Aorta (tissue), 5 donors: ENCODE measurements at places on chromosomes 2 and 18. TPM values are rescaled to one million over a fixed set of nuclear protein-coding genes. Genes with fewer than 3 reads are reported as not detected.

- no peak for DNase-seq
These were observed 68.6 kb downstream of the SMIM21 start for GRCh38 chr18:75358928-75359327.

- DNase-seq, result no peak
These were observed 131.3 kb upstream of the ACAA2 start for GRCh38 chr18:49944663-49945062.

SERPINB13 gene
- not detected for total RNA-seq

DNA sequence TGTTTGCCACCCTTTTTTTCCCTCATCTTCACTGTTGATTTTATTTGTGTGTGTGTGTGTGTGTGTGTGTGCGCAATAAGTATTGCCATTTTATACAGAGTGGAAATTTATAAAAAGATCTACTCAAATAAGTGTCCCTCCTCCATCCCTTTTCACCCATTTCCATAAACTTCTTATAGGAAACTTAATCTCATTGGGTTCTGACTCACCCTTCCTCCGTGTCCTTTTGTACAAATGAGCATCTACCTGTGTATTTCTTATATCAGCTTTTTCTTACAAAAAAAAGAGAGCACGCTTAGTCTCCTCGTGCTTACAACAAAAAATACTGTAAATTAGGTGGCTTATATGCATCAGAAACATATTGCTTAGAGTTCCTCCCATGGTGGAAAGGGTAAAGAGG lies 711.2 kb upstream of the CDH7 start:
- no peak for DNase-seq

GNLY gene
- total RNA-seq, result 2.1 TPM

DNA sequence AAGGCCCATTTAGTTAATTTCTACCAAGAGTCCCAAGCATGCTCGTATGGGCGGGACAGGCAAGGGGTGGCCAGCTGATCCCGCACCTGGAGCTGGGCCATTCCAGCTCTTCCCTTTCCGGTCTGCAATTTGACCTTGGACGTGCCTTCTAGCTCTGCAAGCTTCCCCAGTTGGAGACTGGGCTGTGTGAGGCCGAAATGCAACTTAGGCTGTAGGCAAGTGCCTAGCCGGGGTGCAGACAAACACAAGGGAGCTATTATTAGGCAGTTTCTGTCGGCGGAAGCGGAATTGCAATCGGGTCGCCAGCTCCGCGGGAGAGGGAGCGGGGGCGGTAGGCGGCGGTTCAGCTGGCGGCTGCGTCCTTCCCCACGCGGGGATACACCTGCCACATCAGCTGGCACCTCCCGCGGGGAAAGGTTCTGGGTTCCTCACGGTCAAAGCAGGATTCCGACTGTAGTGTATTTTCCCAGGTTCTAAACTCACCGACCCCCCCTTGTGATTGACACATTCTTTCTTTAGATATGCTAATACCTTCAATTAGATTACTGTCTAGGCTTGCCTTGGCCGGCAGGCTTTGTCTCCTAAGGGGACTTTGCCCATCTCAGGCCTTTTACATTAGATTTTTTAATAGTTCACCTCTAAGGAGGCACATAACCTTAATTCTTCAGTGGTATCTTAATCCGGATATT lies 17.1 kb upstream of the ZNF532 start:
- peak; percentile 59 for DNase-seq

KLHL14 gene
- total RNA-seq, result 0.09 TPM

DSC3 gene
- total RNA-seq, result 0.58 TPM

DNA sequence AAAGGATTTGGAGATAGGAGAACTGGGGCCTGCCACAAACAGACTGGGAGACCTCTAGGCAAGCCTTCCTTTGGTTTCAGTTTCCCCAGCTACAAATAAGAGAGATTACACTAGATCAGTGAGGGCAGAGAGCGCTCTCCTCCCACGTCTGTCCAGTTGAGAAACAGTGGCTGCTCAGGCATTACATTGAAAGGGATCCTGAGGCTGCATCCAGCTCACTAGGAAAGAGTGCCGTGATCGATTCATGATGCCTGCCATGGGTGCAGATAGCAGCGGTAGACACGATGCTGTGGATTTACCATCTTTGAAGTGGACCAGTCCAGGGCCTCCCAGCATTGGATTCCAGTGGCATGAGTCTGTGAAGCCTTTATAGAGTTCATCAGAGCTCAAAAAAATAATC lies 62.6 kb downstream of the EN1 start:
- DNase-seq, result no peak

DPYSL5 gene
- total RNA-seq, result not detected

DNA sequence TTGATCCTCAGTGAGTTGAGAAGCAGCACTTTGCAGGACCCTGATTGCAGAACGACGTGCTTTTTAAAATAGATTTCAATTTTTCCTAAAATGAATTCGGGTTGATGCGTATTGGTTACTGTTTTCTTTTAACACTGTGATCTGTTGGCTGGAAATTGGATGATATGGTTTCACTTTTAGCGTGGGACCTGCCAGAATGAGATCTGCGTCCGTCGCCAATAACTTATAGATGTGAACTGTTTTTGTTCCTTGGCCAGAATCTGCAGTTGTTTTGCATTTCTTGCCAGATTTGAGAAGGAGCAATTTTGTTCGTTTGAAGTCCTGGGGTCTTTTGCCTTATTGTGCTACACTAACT lies 703 bp downstream of the UGGT1 start:
- no peak for DNase-seq
